ENCODE measurements at places on chromosomes 7 and 10. TPM values are rescaled to one million over a fixed set of nuclear protein-coding genes. Genes with fewer than 3 reads are reported as not detected.

Gene SSC4D
- total RNA-seq, result 1.4 TPM

Gene SFTPA1
- not detected for total RNA-seq

Gene EGR2
- 0.21 TPM for total RNA-seq

Gene GATA3
- total RNA-seq, result 4.9 TPM

All from A549 treated with Hydrocortisone at 1 μM for 4 hours (cell line).